Activated T-helper 1 cell treated with anti-CD3 and anti-CD28 coated beads, Interleukin-12 subunit alpha, Interleukin-12 subunit beta, Interleukin-2, Interleukin-4 antibody, amounts not matched to agents 30 ng/mL and 10 ng/mL and 1 ng/mL, durations not matched to agents 14 hours and 24 hours and 36 hours (primary cell): ENCODE measurements at places on chromosomes 4 and X. TPM values are rescaled to one million over a fixed set of nuclear protein-coding genes. Genes with fewer than 3 reads are reported as not detected.

Gene SHOX
- total RNA-seq: not detected in 2 replicates

Gene S100G
- not detected in 2 replicates for total RNA-seq

Gene DGKK
- total RNA-seq: not detected in 2 replicates

DNA sequence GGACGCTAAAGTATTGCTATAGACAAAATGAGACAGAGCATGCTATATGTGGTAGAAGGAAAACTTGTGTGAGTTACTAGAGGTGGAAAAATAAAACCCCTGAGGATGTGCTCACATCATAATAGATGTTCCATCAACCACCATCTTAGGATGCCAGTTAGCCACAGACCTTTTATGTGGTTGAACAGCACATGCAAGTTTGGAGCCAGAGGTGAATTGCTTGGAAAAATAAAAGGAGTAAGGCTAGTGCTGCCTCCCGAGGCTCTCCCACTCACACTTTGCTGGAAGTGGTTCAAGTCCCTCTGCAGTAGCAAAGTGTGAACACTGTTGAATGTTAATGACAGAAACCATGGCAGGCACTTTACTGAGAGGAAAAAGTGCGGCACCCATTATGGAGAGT, 39.4 kb upstream of the PPARGC1A start:
- H3K27me3 ChIP-seq: no peaks in the 10 kb centered on the region
- no peaks in the 10 kb centered on the region for H3K4me1 ChIP-seq
- no peaks in the 10 kb centered on the region for H3K36me3 ChIP-seq
- DNase-seq: no peak
- no peak overlapping the region for H3K4me3 ChIP-seq

GRCh38 chr4:113316879-113317278, 267.4 kb downstream of the ANK2 start:
- H3K4me1 ChIP-seq: peaks cover 11% of the 10 kb centered on the region
- H3K4me3 ChIP-seq: no peak overlapping the region
- H3K36me3 ChIP-seq: no peaks in the 10 kb centered on the region
- DNase-seq: peak; percentile 8
- H3K27ac ChIP-seq: no peak overlapping the region

DNA sequence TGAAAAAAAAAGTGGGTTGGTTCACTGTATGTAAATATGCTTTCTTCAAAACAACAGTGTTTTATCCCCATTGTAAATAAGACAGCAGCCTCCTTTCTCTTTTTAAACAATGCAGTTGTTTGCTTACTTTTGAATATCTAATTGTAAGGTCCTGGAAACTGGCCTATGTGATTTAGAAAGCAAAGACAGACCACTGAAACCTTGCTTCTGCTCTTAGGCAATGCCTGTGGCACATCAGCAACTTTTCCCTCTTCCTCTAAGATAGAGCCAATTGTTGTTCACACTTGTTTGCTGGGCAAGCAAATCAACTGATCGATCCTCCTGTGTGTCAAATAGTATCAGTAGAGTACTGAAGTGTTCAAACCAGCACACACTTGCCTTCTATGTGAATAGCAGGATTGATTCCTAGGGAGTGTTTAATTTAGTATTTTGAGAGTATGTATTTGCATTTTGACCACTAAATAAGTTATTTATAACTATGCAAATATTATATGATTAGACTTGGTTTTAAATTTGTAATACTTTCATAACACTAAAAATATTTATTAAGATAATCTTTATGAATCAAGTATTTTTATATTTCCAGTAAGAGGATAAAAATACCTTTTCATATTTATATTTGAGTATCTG, 55.4 kb upstream of the GRPR start:
- no peaks in the 10 kb centered on the region for H3K27me3 ChIP-seq
- H3K27ac ChIP-seq: no peak overlapping the region
- no peak overlapping the region for H3K4me3 ChIP-seq
- no peaks in the 10 kb centered on the region for H3K36me3 ChIP-seq
- H3K4me1 ChIP-seq: no peaks in the 10 kb centered on the region
